Small intestine (tissue), 16 donors: ENCODE measurements at places on chromosomes 6 and 20.

DNA sequence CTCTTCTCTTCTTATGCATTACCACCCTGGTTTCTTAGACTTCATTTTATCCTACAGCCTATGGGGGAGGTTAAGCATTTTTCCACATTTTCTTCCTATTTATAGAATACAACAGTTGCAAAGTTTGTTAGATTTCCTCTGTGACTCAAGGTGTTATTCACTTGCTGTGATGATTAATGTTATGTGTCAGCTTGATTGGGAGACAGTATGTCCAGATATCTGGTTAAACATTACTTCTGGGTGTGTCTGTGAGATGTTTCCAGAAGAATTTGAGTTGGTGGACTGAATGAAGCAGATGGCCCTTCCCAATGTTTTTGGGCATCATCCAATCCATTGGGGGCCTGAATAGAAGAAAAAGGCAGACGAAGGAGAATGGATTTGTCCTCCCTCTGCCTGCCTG, 131.3 kb downstream of the C6orf118 start:
- DNase-seq: no peak

DNA sequence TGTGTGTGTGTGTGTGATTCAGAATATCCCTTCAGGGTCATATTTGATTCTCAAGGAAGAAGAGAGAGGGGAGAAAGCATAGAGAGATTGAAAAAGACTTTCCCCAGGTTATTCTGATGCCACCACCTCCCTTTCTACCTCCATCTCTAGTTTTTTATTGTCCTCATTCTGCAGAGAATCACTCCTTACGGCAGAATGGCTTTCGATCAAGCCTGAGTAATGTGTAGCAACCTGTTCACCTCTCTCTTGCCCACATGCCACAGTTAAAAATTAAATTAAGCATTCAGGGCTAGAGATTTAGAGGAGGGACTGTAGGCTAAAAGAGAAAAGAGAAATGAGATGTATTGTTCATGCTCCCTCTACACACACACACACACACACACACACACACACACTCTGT, 18.1 kb downstream of the KLHL32 start:
- DNase-seq: no peak

DNA sequence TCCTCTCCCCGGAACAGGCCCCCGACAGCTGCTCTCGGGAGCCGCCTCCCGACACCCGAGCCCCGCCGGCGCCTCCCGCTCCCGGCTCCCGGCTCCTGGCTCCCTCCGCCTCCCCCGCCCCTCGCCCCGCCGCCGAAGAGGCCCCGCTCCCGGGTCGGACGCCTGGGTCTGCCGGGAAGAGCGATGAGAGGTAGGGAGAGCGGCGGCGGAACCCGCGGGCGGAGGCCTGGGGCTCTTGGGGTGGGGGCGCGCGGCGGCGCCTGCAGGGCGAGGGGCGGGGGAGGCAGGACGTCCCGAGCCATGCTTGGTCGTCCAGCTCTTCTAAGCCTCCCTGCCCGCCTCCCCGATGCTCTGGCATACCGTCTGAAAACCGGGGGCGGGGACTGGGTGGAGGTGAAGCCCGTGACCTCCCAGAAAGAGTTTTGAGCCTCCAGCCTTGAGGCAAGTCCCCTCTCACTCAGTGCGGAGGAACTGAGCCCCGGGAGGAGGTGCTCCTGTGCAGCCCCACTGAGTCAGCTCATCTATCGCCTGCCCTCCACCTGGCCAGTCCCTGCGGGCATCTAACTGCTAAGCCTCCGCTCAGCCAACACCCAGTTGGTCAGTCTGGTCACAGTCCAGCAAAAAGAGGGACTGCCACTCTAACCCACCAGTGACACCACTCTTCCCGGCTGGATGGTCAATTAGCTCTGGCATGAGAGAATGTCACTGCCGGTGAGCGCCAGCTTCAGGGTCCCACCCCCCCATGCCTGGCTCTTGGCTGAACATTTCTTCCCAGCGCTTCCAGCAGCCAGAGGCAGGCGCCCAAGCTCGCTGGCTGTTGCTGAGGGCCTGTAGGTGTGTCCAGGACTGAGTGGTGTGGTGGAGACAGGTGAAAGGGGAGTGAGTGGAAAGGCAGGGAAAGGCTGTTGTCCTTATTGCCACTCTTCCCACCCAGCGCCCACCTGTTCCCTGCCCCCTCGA, 482 bp downstream of the DDR1 start:
- DNase-seq: peak; percentile 51

- DNase-seq: no peak
Measured at GRCh38 chr6:135094403-135094821, 39.8 kb upstream of the HBS1L start.

DNA sequence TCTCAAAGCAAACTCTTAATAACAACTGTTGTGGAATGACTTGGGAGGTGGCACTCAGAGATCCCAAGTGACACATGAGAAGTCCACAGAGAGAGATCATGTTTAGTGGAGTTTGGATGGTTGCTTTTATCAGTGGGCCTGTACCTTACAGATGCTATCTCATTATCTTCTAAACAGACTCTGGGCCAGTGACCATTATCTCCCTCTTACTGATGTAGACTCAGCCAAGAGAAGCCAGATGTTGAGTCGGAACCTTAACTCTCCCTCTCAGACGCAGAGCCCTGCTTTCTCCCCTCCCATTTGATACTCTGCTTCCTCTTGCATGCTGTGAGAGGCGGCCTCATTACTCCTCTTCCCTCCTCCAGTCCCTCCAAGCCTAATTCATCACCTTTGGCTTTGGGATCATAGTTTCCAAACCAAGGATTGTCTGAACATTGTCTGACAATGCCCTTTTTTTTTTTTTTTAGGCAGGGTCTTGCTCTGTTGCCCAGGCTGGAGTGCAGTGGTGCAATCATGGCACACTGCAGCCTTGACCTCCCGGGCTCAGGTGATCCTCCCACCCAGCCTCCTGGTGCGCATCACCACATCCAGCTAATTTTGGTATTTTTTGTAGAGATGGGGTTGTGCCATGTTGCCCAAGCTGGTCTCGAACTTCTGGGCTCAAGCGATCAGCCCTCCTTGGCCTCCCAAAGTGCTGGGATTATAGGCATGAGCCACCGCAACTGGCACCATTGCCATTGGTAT, 4.5 kb upstream of the DDR1 start:
- DNase-seq: no peak

DNA sequence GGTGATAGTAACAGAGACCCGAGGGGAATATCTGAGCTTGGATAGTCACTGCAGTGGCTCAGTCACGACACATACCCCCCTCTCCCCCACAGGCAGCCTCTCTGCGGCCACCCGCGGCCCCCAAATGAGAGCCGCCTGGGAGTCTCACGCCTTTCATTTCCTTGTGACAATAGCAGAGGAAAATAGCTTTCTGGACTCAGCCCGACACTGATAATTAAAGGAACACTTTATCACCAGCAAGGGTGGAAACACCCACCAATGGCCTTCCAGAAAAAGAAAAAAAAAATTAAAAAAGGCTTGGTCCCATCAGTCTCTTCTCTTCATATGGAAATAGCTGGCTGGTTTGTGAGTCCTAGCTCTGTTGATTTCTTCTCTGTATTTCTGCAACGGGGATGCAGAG, 35.1 kb upstream of the KCNG1 start:
- DNase-seq: no peak

- DNase-seq: no peak
Measured at GRCh38 chr6:80145921-80146320, 39.5 kb downstream of the BCKDHB start.

- DNase-seq: no peak
Measured at GRCh38 chr20:52252664-52253063, 61.1 kb upstream of the ZFP64 start.

DNA sequence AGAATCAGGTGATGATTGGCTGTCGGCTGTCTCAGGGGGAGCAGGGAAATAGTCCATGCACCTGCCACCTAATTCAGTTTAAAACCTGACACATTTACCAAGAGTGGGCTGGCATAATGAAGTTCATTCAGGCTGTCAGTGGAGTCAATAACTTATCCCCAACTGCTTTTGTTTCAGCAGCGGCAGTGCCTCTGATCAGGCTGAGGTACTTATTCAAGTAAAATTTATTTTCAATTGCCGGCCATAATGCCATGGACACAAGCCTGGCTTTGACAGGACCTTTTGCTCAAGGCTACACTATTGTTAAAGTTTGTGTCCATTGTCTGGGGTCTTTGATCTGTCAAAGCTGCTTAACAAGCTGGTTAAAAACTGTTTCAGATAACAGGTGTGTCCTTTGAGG, 20.6 kb downstream of the OLIG3 start:
- DNase-seq: no peak

- no peak for DNase-seq
Measured at GRCh38 chr6:42185597-42185996, 9.2 kb downstream of the GUCA1B start.

DNA sequence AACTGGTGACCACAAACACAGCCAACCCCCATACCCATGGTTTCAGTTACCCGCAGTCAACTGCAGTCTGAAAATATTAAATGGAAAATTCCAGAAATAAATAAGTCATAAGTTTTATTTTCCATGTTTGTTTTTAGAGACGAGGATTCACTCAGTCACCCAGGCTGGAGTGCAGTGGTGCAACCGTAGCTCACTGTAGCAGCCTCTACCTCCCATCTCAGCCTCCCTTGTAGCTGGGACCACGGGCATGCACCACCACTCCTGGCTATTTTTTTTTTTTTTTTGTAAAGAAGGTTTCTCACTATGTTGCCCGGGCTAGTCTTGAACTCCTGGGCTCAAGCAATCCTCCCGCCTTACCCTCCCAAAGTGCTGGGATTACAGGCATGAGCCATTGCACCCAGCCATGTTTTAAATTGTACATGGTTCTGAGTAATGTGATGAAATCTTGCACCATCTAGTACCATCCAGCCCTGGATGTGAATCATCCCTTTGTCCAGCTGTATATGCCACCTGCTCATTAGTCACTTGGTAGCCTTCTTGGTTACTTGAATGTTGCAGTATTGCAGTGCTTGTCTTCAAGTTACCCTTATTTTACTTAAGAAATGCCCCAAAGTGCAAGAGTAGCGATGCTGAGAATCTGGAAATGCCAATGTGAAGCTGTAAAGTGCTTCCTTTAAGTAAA, 14.5 kb downstream of the CSNK2A1 start:
- DNase-seq: no peak

DNA sequence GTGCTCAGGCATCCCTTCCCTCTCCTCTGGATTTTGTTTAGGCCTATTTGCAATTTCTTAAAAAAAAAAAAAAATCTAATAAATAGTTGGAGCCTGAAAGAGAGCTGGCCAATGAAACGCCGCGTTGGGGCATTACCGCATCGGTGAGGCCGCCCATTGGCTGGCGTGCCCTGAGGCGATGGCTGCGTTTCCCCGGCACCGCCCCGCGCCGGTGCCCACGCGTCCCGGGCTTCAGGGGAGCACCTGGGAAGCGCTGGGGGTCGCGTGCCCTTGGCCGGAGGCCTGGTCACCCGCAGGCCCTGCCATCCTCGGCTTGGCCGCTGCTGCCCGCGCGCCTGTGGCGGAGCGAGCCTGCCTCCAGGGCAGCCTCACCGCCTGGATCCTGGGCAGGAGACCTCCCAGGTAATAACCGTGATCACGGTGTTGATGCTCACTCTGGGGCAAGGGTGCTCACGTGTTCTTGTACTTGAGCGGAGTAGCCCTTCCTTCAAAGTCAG, 155.4 kb downstream of the NRN1 start:
- DNase-seq: peak; percentile 78

DNA sequence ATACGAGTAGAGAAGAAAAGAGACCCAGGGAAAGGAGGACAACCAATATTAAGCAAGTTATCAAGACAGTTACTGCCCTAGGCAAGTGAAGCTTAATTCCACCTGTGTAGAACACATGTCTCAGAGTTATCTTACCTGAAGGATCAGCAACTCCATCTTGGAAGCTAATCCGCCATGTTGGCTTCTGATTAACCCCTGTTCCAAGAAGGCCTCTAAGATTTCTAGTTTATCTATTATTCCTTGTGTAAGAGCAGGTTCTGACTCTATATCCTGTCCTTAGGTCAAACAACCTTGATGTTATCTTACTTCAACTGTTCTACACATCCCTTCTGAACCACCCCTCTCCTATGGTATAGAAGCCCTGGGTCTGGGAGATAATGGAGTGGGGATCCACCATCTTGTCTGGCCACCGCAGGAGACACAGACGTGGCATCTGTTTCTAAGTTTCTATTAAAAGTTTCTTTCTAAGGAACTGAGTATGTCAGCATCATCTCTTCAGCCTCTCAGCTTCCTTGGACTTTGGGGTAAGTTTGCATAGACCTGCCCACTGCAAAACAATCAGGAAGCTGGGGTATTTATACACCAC, 27.7 kb upstream of the PTPN1 start:
- DNase-seq: no peak

GRCh38 chr6:136317021-136317694, 27.5 kb upstream of the BCLAF1 start:
- peak; percentile 77 for DNase-seq

GRCh38 chr6:49462599-49462926, 490 bp downstream of the MMUT start:
- DNase-seq: no peak

GRCh38 chr6:16773362-16773761, 12.1 kb upstream of the ATXN1 start:
- no peak for DNase-seq

- DNase-seq: no peak
Measured at GRCh38 chr20:43919686-43920403, 5.2 kb downstream of the TOX2 start.

DNA sequence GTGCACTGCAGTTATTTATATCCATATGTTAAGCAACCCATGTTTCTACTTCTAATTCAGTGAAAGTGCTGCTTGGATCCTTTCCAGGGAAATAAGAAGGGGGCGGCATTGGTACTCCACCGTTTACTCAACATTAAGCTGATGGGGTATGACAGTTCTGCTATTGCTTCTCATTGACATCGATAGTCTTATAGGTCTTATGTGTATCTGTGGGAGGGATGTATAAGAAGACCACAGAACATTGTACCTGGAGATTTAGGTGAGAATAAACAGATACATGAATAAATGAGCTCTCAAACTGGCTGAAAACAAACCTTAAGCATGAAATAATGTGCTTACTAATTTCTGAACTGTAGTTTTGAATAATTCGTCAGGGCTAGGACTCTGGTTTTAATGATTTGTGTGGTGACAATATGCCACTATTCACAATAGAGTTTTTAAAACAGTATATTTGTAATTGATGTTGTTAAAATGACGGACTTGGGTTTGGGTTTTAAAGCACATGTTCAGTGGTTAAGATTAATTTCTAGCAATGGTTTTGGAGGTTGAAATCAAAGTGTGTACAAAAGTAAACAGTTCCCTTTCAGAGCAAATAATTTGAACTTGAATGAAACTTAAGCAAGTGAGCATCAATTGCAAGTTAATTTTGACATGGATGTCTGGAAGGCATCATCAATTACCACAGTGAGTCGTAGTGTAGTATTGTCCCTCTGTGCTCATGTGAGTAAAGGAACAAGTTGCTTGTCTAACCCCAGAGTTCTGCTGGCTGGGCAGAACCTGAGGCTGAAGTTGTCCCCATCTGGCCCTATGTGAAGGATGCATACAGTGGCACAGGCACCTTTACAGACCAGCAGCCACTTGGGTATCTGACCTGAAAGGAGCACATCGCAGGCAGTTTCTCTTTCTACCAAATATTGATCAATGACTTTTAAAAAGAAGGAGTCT, 84.7 kb upstream of the SUPT3H start:
- no peak for DNase-seq

DNA sequence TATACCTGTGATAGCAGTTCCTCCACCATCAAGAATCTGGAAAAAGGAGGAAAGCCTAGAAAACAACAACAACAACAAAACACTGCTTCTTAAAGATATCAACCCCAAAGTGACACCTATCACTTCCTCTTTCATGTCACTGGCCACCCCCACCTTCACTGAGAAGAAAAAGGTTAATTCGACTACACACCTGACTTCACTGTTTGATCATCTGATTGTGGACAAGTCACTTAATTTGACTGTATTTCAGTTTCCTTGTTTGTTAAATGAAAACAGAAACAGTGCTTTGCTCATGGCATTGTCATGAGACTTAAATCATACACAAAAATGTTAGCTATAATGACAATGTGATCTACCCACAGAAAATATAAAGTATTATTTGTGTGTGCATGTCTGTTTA, 280.6 kb upstream of the SULF2 start:
- no peak for DNase-seq
